ENCODE measurements at places on chromosomes 1 and 21.
A peak's percentile ranks its signal among the peaks of the same experiment; 100 is the strongest.

DNA sequence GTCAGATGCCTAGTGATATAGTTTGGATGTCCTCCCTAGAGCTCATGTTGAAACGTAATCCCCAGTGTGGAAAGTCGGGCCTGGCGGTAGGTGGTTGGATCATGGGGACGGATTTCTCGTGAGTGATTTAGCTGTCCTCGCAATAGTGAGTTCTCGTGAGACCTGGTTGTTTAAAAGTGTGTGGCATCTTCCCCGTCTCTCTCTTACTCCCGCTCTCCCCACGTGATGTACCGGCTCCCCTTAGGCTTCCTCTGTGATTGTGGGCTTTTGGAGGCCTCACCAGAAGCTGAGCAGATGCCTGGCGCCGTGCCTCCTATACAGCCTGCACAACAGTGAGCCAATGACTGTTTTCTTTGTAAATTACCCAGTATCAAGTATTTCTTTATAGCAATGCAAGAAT is 264.5 kb downstream of the TTLL7 start:
- DNase-seq, result no peak

DNA sequence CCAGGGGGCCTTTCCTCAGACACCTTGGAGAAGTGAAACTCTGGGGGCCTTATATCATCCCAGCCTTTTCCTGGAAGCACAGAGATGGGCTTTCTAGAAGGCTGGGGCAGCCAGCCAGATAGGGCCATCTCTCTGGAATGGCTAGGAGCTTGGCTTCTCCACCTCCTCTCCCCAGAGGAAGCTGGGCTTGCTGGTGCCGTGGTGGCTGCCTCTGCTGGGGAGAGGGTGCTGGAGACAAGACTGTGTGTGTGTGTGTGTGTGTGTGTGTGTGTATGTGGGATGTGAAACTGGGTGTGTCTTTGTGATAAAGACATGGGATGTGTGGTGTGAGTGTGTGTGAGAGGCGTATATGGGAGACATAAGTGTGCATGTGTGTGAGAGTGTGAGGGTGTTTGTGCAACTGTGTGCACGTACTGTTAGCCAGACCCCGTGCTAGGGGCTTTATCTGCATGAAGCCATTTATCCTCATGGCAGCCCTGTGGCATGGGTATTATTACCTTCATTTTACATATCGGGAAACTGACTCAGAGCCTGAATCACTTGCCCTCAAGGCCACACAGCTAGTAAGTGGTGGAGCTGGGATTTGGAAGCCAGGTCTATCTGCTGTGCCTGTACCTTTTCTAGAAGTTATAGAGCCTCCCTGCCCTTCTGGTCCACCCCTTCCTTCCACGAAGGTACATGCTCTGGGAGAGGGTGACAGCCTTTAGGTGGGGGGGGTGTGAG is 44.2 kb downstream of the PTPRU start:
- DNase-seq, result no peak

GRCh38 chr1:200899451-200899915 is 4.8 kb downstream of the INAVA start:
- DNase-seq, result no peak

- no peak for DNase-seq
Measured at GRCh38 chr21:32908534-32908933, 117.2 kb upstream of the OLIG2 start.

- DNase-seq, result no peak
Measured at GRCh38 chr1:92709738-92710137, 75.2 kb downstream of the EVI5 start.

DNA sequence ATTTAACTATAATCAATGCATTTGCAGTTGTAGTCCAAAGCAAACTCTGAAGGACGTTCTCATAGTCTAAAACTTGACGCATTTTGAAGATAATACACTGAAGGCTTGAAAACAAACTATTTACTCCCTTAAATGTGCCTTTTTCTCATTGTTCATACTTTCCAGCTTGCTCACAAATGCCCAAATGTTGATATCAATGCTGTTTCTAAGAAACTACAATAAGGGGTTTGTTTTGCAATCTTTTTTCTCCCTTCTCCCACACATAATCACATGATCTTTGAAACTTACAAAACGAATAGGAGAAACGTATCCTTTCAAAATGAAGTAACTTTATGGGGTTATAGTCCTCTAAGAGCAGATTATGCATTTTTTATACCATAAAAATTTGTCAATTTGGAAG is 508.7 kb downstream of the DPYD start:
- no peak for DNase-seq

DNA sequence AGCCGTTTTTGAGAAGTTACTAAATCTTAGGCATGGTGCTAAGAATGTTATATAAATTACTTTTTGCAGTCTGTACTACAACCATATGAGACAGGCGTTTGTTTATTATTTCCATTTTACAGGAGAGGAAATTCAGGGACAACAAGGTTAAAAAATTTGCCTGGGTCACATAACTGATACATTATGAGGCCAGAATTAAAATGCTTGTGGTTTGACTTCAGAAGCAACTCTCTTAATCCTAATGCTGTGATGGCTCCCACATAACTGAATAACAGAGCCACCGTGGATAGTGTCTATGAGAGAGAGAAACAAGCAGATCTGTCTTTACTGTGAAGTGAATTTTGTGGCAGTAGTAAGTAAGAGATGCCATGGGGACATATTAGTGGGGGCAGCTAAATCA is 184.9 kb downstream of the NCAM2 start:
- DNase-seq, result no peak

DNA sequence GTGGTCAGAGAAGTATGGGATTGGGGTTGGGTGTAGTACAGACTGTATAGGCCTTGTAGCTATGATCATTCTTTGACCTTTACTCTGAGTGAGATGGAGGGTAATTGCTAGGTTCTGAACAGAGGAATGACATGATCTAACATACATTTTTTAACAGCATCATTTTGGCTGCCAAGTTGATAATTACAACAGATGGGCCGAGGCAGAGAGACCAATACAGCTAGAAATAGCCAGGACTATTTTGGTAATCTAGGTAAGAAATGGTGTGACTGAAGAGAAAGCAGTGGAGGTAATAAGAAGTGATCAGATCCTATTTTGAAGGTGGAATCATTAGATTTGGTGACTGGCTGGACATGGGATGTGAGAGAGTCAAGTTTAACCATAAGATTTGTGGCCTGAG is 43.5 kb downstream of the RPAP2 start:
- DNase-seq, result no peak

GRCh38 chr1:80678438-80678837 is 1122.3 kb upstream of the ADGRL2 start:
- DNase-seq, result no peak

- no peak for DNase-seq
Measured at GRCh38 chr1:183946320-183946613, 91.3 kb downstream of the COLGALT2 start.

DNA sequence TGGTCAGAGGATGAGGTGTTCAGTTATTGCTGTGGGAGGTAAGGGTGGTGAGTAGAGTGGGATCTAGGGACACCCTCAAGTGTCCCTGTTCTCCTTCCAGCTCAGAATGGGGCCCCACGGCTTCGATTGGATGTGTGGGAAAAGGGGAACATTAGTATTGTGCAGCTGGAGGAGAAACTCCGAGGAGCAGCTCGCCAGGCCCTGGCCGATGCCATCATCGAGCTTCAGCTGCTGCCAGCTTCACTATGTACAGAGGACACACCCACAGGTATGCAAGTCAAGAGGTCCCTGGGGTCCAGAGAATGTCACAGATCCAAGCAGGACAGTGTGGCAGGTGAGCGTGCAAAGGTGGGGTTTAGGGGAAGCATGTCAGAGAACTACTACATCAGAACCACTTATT is 13.9 kb downstream of the HYI start:
- DNase-seq, result no peak

DNA sequence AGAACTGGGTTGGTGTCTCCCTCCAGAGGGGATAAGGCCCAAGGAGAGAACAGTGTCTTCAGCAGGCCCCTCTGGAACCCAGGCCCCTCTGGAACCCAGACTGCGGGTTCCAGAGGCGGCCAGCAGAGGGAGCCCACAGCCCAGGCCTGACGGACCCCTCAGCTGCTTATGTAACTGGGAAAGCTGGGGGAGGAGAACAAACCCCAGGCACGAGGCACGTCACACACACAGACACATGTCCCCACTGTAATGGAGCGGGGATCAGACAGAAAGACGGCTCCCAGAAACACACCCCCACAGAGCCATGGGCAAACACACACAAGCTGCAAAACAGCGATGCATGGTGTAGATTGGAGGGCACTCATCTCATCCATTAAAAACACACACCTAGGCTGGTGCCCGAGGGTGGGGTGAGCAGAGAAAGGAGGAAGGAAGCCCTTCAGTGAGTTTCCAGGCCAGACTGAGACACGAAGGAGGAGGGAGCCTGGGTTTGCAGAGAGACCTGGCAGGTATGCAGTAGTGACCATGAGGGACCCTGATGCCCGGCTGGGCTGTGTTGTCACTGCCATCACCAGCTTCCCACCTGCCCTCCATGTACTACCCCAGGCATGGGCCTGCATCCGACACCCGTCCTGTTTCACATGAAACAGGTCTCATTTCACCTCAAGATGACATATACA is 2.8 kb upstream of the IGSF8 start:
- peak; percentile 61 for DNase-seq
